ENCODE measurements at places on chromosomes 6 and 20. TPM values are rescaled to one million over a fixed set of nuclear protein-coding genes. Genes with fewer than 3 reads are reported as not detected.

GRCh38 chr20:55175081-55175480 lies 699.7 kb downstream of the DOK5 start:
- DNase-seq = no peak

DNA sequence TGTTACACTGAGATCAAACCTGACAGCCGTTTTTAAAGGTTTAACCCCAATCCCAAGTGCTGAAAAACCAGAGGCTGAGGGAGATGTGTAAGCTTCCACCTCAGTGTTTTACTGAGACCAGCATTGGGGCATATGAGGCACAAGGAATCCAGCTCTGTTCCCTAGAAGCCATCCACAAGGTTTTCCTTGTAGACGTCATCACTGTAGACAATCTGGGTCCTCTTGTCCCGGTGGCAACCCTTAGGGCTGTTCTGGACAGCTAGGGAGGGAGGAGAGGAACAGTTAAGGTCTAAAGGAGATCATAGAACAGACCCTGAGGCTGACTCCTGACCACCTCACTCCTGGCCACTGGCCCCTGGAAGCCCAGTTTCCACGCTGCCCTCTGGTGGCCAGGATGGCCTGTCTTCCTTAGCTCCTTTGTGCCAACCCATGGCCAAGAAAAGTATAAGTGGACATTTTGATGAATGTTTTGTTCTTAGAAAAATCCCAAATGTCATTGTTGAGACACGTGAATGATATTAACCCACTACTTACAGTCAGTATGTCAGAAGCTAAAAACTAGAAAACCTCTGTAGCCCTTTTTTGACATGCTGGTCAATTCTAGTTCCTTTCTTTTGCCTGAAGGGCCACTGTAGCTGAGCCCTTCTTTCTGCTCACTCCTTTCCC lies 6.4 kb downstream of the CFB start:
- peak; percentile 69 for DNase-seq

DNA sequence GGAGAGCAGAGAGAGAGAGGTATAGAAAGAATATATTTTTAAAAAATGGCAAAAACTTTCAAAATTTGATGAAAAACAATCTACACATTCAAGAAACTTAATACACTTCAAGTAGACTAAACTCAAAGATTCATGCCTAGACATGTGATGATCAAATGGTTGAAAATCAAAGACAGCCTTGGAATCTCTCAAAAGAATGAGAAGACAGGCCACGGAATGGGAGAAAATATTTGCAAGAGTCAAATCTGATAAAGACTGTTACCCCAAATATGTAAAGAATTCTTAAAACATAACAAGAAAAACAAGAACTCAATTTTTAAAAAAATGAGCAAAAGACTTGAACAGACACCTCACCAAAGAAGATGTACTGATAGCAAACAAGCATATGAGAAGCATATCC lies 49.7 kb downstream of the THEMIS start:
- no peak for DNase-seq

DNA sequence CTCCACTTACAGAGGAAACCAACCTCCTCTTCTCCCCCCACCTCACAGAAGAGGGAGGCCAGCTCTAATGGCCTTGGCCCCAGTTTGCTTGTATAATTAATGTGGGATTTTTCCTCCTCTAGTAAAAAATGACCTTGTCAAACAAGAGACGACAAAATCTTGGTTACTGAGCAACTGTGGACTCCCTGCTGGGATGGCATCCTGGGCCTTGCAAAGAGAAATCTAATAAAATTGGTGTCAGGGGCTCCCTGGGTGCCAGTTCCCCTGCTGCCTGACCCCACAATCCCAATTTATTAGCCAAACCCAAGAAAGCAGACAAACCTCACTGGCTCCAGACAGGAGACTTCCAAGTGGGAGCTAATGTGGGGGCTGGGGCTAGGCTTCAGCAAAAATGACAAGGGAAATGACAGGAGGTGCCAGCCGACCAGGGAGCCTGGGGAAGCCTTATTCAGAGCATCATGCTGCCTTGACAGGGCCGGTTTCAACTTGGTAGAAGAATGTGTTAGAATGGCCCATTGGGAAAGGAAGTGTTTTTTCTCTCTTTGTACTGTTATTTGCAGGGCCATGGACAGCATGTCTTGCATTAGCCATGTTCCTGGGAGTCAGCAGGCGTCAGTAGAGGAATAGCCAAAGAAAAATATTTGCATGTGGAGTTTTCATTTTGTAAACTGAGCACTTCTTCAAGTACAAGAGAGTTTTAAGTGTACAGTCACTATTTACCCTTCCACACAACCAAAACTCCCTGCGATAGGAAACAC lies 816.9 kb downstream of the DHX35 start:
- DNase-seq = no peak

DNA sequence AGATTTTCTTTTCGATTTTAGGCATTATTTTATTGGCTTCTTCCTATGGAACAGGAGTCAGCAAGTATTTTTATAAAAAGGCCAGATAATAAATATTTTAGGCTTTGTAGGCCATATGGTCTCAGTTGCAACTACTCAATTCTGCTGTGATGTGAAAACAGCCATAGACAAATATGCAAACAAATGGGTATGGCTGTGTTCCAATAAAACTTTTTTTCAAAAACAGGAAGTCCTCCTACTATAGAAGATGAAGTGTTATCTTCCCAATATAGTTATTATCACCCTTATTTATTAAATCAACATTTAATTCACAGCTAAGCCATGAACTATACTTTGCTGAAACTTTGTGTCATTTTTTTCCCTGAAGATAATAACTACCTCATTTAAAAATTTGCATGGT lies 57.2 kb downstream of the CHD6 start:
- DNase-seq = no peak

Gene ID4
- total RNA-seq = not detected

GRCh38 chr6:23268348-23268747 lies 699.0 kb downstream of the HDGFL1 start:
- DNase-seq = no peak

Gene CEP250
- 60.2 TPM for total RNA-seq

DNA sequence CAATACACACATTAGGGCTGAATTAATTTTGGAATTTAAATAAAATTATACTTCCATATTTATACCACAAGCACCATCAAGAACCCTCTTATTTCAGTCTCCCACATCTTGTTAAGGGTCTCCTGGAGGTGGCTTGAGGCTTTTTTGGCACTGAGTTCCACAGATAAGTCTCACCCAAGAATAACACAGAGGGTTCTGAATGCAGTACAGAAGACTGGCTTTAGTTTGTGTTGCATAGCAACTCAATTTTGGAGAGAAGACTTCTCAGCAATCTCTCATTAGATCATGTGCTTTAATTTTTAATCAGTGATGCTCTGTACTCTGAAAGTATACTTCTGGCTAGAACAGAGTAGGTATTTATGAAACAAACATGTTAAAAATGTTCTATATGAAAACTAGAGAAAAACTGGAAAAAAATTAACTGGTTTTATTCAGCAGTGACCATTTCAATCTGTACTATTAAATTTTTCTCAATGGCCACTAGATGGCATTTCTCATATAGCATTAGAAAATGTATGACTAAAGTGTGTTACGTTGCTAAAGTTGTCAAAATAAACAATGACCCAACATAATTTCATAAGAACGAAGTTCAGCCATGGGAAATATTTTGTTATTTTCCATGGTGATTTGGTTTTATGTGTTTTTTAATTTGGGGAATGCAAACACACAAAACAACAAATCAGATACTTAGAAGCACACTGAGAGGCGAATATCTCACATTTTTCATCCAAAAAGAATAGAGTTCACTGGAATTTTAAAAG lies 32.7 kb upstream of the MAP7 start:
- DNase-seq = no peak

Gene CTCFL
- not detected for total RNA-seq

DNA sequence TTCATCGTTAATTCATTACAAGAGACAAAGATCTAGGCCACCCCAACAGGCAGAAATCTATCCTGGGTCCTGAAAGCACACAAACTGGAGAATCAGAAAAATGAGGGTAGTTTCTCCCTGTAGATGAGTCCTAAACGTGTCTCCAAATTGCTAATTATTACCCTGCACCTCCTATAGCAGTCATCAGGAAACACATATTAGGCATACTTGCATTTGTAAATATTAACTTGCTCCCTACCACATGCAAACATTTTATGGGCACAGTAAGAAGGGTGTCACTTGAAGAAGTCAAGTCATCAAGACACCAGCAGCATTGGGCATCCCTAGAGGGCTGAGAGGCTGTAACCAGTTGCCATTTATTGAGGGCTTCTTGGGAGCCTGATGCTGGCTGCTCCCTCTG lies 17.9 kb upstream of the SIRPB1 start:
- no peak for DNase-seq

Gene MLN
- not detected for total RNA-seq

DNA sequence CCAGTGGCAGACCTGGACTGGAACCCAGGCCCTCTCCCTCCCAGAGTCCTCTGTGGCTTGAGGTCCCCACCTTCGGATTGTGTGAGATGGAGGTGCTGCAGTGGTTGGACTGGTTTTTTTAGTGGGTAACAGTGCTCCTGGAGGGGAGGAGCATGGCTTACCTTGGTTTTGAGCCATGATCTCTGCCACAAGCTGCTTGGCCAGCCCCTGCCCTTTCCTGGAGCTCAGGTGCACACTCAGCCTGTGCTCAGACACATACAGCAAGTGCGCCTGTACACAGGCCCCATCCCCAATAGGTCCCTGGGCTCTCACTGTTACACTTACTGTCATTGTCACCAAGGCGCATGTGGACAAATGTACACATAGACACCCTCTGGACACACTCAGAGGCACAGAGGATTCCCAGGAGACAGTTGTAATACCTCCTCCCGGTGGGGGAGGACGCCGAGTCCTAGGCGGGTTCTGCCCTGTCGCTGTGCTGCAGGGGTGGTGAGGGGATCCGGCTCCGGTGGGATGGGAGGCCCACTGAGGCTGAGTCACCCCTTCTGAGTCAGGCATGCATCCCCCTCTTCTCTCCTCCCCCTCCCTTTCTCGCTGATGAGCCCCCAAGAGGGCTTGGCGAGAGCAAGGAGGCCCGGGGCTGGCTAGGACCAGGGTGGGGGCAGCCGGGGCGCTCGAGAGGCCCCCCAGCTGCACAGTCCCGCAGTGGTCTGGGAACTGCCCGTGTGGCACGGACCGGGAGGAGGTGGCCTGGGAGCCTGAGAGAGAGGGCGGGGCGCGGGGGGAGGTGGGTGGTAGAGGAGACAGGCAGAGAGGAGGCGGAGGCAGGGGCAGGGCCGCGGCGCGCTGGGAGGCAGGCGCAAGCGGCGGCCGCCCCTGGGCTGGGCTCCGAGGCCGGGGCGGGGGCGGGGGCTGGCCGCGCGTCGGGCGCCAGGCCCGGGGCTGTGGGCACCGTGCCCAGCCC lies 522 bp upstream of the EPB41L1 start:
- DNase-seq = peak; percentile 54

- peak; percentile 27 for DNase-seq
Measured at GRCh38 chr20:34549291-34549928, 9.1 kb upstream of the MAP1LC3A start.

- no peak for DNase-seq
Measured at GRCh38 chr6:159801935-159802334, 1.9 kb downstream of the PNLDC1 start.

DNA sequence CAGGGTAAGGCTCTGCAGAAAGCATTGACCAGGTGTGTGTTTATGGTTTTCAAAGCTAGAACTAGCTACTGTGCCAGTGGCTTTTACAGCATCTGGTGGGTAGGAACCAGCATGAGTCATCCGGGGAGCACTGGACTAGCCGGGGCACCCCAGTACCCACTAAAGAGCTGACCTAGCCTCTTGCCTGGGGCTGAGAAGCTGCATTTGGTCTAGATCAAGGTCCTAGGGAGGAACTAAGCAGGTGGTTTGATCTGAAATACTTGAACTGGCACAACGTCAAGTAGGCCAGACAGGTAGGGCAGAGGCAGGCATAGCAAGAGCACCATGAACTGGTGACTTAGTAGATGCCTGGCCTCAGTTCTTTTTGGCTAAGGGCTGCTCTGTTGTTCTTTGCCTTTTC lies 109.8 kb upstream of the PTPRK start:
- DNase-seq = no peak

DNA sequence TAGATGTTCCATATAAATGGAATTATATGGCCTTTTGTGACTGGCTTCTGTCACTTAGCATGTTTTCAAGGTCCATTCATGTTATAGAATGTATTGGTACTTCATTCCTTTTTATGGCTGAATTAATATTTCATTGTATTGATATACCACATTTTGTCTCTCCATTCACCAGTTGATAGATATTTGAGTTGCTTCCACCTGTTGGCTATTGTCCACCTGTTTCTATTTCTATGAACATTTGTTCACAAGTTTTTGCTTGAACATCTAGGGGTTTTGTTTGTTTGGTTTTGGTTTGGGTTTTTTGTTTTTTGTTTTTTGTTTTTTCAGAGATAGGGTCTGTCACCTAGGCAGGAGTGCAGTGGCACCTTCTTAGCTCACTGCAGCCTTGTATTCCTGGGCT lies 23.2 kb downstream of the WFDC3 start:
- DNase-seq = no peak

GRCh38 chr20:39045676-39046075 lies 83.5 kb downstream of the DHX35 start:
- DNase-seq = no peak

GRCh38 chr6:42434237-42434636 lies 17.5 kb downstream of the TRERF1 start:
- no peak for DNase-seq

DNA sequence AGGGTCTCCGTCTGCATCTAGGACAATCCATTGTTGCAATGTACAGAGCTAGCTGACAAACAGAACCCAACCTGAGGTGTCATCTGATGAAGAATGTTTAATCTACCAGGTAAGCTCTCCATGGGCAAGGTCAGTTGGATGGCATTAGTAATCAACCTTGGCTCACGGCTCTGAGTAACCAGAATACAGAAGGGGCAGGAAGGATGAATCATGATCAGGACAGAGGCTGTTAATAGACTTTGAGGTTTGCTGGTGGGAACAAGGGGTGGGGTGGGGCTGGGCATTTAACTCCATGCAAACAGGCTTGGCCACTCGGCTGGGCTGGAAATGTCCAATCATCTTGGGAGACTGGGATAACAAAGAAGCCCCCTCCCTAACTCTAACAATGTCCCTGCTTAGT lies 77.1 kb upstream of the MRPS10 start:
- no peak for DNase-seq

Gene SMLR1
- not detected for total RNA-seq

Gene LY6G5C
- total RNA-seq = 1.5 TPM

DNA sequence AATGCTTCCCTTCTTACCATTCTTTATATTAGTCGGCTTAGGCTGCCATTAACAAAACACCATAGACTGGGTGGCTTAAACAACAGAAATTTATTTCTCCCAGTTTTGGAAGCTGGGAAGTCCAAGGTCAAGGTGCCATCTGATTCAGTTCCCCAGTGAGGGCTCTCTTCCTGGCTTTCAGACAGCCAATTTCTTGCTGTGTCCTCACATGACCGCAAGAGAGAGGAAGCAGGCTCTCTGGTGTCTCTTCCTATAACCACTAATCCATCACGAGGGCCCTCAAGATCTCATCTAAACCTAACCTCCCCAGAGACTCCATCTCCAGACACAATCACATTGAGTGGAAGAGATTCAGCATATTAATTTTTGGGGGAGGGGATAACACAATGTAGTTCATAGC lies 193.0 kb upstream of the SGK1 start:
- DNase-seq = no peak

DNA sequence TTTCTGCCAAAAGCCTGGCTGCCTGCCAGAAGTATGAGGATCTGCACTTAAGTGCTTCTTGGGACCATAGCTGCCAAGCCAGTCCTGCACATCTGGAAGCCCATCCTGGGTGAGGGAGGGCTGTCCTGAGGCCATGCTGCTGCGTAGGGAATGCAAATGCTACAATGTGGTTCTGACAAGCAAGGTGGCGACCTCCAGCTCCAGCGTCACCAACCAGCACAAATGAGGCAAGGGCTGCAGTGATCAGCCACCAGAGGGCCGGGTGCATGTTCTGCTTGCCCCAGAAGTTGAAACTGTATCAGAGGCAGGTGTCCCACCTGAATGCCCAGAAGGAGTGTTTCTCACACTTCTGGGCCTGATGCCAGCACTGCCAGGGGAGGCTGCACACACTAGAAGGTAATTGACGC lies 99.1 kb upstream of the KCNQ5 start:
- DNase-seq = peak; percentile 32
